ENCODE measurements at places on chromosomes 6 and 20.

DNA sequence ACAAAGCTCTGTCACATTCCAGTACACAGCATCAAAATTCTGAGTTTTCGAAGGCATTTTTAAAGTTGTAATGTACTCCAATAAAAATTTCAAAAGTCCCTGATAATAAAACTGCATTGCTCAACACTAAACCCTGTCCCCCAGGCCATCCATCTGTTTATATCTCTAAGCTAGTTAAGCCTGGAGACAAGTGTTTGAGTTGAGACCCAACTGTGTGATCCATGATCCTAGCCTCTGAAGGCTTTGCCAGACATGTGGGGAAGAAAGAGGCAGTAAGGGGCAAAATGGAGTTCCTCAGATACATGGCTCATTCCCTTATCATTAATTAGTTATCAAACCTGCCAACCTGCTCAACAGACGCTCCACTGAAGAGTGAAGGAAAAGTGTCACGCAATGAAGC is 198.4 kb downstream of the ISM1 start:
- DNase-seq: no peak

- no peak for DNase-seq
Observed at GRCh38 chr6:88251301-88251700, 85.2 kb upstream of the CNR1 start.

DNA sequence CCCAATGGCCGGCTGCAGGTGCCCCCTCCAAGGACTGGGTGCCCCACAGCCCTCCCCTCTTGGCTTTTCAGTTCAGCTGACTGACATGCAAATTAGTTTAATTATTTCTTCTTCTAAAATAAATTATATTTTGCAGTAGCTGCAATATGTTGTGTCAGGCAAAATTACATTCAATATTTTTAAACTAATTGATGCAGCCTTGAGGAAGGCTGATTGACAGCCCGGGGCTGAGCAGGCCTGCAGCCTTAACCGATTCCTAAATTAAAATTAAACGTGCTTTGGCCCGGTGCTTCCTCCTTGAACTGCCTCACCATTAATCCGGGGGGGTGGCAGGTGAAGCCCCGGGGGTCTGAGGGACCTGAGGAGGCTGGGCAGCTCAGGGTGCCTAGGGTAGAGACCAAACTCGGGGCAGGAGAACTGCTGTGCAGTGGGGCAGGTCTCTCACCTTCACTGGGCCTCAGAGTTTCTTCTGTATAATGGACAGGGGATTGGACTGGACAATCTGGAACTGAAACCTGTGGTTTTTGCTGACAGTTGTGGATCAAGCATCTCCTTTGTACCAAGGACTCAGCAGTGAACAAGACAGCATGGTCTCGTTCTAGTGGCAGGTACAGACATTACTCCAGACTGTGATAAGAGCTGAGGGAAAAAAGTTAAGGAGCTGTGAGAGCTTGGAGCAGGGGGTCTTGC is 72.5 kb downstream of the CD40 start:
- no peak for DNase-seq

- DNase-seq: no peak
Observed at GRCh38 chr20:42656130-42656529, 533.6 kb downstream of the PTPRT start.

DNA sequence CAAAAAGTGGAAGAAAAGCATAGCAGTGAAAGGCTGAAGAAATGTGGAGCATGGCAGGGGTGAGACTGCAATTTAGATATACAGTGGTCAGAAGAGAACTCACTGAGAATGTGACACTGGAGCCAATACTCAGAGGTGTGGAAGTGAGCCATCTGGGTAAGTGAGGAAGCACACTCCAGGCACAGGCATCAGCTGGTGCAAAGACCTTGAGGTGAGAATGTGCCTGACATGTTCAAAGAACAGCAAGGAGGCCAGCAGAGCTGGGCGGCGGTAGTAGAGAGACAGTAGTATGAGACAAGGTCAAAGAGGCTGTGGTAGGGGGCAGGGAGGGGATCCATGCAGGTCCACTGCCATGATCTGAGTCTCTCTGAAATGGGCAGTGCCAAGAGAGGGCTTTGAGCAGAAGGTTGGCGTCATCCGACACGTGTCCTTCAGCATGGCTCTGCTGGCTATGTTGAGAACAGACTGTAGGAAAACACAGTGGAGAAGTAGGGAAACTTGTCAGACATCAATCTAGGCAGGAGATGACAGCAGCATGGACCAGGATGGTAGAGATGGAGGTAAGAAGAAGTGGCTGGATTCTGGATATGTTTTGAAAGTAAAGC is 84.4 kb downstream of the PLCG1 start:
- no peak for DNase-seq

DNA sequence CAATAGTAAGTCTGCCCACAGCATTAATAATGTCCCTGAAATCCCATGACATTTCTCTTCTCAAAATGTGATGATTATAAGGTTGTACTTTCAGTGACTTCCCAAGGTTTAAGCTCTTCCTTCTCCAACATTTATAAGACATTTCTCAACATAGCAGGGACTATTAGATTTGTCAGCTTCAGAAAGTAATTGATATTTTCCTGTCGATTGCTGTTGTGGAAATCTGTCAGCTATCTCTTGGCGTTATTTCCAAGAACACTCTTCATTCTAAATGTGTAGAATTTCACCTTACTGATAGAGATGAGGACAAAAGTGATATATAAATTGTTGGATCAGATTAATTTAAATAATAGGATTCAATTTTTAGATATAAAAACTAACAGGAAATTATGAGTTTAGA is 149.7 kb upstream of the IMPG1 start:
- DNase-seq: no peak

GRCh38 chr6:81933608-81934051 is 181.1 kb upstream of the TENT5A start:
- no peak for DNase-seq

DNA sequence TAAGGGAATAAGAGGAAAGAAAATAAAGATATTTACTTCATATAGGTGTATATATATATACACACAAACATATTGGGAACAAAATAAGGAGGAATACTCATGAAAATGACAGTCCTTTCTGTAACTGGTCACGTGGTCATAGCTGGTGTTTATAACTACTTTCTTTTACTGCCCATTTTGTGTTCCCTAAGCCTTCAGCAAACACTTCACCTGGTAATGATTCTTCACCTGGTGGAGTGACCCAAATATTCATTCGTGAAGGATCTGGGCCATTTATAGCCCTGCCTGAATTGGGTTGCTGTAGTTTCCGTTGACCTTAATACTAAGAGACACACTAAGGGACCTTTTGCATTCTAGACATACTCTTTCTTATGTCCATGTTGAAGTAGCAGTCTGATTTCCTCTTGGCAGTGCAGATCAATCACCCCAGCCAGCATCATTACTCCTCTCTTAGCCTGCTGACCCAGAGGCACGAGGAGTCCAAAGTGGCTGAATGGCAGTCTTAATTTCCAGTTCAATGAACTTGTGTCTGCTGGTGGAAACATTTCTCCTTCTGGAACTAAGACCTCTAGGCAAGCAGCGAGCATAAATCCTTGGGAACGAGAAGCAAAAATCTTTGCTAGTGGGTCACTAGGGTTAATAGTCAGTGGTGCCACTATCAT is 39.9 kb upstream of the IYD start:
- no peak for DNase-seq

DNA sequence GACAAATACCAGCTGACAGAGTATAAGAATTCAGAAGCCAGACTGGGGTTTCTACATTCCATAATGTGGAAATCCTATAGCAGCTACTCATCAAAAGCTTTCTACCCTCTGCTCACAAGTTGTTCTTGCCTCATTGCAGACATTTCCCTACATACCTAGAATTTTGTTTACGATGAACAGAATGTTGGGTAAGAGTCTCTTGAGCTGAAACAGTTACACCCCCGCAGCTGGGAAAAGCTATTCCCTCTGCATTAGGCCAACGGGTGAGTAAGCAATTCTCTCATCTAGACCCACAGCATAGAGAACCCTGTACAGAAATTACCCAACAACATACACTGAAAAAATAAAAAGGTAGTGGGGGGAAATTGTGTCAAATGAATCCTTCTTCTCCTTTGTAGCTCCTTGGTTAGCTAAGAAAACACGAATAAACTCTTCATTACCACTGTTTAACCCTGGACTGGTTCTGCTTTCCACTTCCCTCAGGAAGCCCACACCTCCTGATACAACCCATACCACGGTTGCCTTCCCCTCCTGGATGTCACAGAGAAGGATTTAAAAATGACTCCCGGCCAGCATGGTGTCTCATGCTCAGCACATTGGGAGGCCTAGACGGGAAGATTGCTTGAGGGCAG is 215.0 kb upstream of the SHLD1 start:
- DNase-seq: no peak

DNA sequence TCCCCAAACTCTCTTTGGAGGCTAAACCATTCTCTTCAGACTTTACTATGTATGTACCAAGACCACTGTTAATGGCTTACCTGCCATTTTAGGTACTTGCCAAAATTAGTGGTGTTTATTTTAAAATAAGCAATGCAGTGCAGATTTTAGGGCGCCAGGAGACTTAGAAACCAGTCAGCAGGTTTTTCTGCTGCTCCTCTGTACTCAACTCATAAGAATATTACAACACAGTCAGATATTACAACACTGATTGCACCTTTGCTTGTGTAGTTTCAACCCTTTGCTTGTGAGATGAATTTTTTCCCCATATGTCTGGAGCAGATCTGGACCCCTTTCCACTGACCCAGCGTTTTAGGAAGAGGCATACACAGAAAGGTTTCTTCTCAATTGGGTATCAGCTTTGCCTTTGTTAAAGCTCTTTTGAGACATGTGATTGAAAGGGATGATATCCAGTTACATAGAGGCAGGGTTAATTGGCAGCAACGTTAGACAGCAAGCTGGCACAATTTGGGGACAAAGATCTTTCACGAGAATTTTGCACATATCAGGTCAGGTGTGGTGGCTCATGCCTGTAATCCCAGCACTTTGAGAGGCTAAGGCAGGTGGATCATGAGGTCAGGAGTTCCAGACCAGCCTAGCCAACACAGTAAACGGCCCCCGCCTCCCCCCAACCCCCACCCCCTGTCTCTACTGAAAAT is 6.2 kb downstream of the TTPAL start:
- DNase-seq: no peak

GRCh38 chr6:148824960-148825359 is 78.1 kb downstream of the UST start:
- no peak for DNase-seq

GRCh38 chr6:160108077-160108476 is 13.5 kb upstream of the SLC22A1 start:
- no peak for DNase-seq

DNA sequence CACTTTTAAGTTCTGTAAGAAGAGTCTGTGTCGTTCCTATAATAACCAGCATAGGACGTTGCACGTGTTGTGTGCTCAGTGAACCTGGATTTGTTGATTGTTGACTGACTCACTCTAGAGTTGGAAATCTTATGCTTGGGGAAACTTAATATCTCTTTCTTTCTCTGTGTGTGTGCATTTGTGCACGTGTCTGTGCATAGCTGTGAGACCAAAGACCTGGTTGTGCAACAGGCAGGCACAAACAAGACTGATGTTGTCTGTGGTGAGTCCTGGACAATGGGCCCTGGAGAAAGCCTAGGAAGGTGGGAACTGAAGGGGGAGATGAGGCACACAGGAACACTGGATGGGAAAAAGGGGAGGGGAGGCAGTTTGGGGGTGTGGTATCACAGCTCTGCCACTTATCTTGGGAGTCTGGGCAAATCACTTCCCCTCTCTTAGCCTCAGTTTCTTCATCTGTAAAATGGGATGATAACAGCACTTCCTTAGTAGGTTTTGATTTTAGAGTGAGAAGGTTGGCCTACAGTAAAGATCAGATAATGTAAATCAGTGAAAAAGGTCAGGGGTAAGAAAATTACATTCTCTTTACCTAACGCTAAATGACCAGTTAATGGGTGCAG is 8.4 kb downstream of the CD40 start:
- no peak for DNase-seq

DNA sequence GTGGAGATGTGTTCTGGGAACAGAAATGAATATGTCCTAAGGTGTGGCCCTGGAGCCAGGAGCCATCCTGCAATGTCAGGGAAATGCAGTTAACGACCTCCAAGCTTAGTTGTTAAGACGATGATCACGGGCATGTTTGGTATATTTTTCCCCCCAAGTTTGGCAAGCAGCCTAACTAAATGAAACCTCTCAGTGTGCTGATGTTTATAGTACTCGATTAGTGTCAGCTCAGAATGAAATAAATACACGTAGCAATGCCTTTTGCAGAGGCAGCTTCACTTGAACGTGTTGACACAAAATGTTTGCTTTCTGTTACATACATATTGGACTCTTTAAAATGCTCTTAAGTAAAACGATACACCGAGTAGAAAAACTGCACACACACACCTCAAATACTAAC is 76.2 kb upstream of the OLIG3 start:
- DNase-seq: no peak

- no peak for DNase-seq
Observed at GRCh38 chr6:148547110-148547509, 199.7 kb upstream of the UST start.

GRCh38 chr6:88263591-88263990 is 97.4 kb upstream of the CNR1 start:
- DNase-seq: no peak

GRCh38 chr6:148657048-148657447 is 89.8 kb upstream of the UST start:
- no peak for DNase-seq

GRCh38 chr20:43092386-43093088 is 97.2 kb downstream of the PTPRT start:
- DNase-seq: no peak

GRCh38 chr20:23085436-23086055 is 578 bp downstream of the CD93 start:
- no peak for DNase-seq

GRCh38 chr6:141492521-141493284 is 640.0 kb upstream of the GJE1 start:
- no peak for DNase-seq

GRCh38 chr6:91538622-91539021 is 951.8 kb upstream of the MAP3K7 start:
- no peak for DNase-seq

- DNase-seq: no peak
Observed at GRCh38 chr6:112717401-112717800, 370.3 kb downstream of the RFPL4B start.

DNA sequence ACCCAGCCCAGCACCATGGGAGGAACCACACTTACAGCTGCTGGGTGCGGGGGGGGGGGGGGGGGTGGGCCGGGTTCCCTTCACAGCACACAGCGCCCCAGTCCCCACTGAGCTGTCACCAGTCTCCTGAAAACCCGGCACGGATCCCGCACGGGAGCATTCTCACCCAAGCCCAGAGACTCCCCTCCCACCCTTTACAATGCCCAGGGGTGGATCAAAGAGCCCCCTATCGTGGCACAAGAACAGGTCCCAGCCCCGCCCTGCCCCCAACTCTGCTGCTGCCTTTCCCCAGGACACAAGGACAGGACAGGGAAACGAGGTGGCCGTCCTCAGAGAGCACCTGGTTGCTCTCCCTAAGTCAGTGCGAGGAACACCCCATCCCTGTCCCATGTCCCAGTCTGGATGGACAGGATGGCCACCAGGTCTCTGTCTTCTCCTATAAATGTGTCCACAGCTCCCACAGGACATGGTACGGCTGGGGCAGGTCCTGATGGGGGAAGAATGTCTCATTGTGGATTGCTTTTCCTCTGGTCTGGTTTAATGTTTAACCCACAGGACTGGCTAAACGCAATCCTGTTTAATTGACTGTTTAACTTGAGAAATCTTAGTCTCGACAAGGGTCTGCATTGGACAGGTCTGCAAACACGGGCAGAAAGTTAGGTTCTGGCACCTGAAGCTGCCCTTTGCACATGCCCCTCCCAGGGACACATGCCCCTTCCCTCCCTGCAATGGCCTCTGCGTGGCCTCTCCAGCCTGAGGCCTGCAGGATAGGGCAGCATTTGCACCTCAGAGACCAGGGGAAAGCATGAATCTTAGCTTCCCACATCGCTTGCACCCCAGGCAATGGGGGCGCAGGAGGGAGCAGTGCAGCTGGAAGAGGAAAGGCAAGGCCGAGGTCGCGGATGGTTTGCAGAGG is 45.3 kb downstream of the DACT2 start:
- DNase-seq: no peak
